ENCODE measurements at places on chromosomes 3 and 15. TPM values are rescaled to one million over a fixed set of nuclear protein-coding genes. Genes with fewer than 3 reads are reported as not detected.

DNA sequence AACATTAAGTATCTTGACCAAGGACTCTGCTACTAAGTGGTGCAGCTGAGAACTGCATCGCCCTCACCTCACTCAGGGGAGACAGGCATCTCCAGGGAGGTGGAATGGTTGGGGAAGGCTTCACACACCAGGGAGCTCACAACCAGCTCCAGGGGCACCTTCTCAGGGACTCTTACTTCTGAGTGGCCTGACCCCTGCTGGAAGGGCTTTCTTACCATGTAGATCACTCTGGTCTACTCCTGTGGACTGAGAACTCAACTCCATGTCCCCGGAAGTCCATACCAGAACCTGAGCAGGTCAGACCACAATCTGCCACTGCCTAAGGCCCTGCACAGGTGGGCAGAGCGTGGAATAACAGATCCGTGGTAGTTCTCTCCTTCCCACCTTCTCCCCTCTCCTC, 140.5 kb downstream of the TLE3 start:
- peaks cover under 1% of the 10 kb centered on the region for H3K4me1 ChIP-seq
- H3K27ac ChIP-seq, result no peak overlapping the region
- no peaks in the 10 kb centered on the region for H3K36me3 ChIP-seq
- no peak overlapping the region for H3K4me3 ChIP-seq

GRCh38 chr3:169354774-169355501, 308.6 kb downstream of the MECOM start:
- H3K36me3 ChIP-seq, result no peaks in the 10 kb centered on the region
- H3K27me3 ChIP-seq, result peaks cover 9% of the 10 kb centered on the region
- DNase-seq, result no peak
- H3K4me1 ChIP-seq, result no peaks in the 10 kb centered on the region
- H3K4me3 ChIP-seq, result no peak overlapping the region

GRCh38 chr3:103693831-103694230, 1259.0 kb downstream of the ZPLD1 start:
- no peak for DNase-seq
- no peaks in the 10 kb centered on the region for H3K36me3 ChIP-seq
- no peak overlapping the region for H3K27ac ChIP-seq
- H3K4me1 ChIP-seq, result no peaks in the 10 kb centered on the region

DNA sequence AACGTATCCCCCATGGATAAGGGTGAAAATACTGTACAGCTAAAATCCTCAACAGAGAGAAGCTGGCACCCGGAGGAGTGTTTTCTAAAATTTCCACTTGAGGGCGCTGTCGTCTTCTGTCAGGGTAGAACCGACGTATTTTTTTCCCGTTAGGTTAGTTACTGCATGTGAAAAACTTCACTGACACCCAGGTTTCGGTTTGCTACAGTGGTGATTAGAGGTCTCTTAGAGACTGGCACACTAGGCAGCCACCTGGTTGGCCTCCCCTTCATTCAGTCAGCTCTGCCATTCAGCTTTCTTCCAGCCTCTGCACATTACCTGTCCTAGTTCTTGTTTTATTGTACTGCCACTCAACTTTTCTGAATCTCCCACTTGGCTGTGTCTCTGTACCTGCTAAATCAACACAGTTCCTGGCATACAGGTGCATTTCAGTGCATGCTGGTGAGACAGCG, 18.4 kb downstream of the CCK start:
- peak; percentile 16 for DNase-seq
- no peaks in the 10 kb centered on the region for H3K27me3 ChIP-seq
- no peak overlapping the region for H3K4me3 ChIP-seq
- no peaks in the 10 kb centered on the region for H3K4me1 ChIP-seq
- no peaks in the 10 kb centered on the region for H3K36me3 ChIP-seq

- no peak overlapping the region for H3K4me3 ChIP-seq
- no peak overlapping the region for H3K27ac ChIP-seq
- no peak for DNase-seq
- peaks cover 35% of the 10 kb centered on the region for H3K36me3 ChIP-seq
- no peaks in the 10 kb centered on the region for H3K27me3 ChIP-seq
Measured at GRCh38 chr3:37247398-37248114, 73.2 kb upstream of the LRRFIP2 start.

Gene UROC1
- total RNA-seq, result not detected

GRCh38 chr3:184600685-184601377, 39.2 kb downstream of the EPHB3 start:
- H3K27ac ChIP-seq, result no peak overlapping the region
- peaks cover 27% of the 10 kb centered on the region for H3K27me3 ChIP-seq
- H3K4me3 ChIP-seq, result no peak overlapping the region
- H3K36me3 ChIP-seq, result no peaks in the 10 kb centered on the region
- no peaks in the 10 kb centered on the region for H3K4me1 ChIP-seq
- DNase-seq, result no peak

Gene P2RY1
- under 0.01 TPM for total RNA-seq

DNA sequence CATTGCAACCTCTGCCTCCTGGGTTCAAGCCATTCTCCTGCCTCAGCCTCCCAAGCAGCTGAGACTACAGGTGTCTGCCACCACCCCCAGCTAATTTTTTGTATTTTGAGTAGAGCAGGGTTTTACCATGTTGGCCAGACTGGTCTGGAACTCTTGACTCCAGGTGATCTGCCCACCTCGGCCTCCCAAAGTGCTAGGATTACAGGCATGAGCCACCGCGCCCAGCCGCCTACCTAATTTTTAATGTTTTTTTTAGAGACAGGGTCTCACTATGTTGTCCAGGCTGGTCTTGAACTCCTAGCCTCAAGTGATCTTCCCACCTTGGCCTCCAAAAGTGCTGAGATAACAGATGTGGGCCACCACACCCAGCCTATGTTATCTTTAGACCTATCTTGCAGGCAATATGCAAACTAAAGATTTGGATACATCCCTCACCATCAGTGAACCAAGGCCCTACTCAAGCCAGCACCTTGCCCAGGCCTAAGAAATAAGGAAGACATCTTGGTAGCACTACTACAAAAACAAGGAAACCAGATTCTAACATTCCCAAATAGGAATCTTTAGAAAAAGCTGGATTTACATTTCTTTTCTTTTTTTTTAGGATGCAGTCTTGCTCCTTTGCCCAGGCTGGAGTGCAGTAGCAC, 6.3 kb upstream of the GMPPB start:
- H3K4me1 ChIP-seq, result no peaks in the 10 kb centered on the region
- H3K27me3 ChIP-seq, result no peaks in the 10 kb centered on the region

DNA sequence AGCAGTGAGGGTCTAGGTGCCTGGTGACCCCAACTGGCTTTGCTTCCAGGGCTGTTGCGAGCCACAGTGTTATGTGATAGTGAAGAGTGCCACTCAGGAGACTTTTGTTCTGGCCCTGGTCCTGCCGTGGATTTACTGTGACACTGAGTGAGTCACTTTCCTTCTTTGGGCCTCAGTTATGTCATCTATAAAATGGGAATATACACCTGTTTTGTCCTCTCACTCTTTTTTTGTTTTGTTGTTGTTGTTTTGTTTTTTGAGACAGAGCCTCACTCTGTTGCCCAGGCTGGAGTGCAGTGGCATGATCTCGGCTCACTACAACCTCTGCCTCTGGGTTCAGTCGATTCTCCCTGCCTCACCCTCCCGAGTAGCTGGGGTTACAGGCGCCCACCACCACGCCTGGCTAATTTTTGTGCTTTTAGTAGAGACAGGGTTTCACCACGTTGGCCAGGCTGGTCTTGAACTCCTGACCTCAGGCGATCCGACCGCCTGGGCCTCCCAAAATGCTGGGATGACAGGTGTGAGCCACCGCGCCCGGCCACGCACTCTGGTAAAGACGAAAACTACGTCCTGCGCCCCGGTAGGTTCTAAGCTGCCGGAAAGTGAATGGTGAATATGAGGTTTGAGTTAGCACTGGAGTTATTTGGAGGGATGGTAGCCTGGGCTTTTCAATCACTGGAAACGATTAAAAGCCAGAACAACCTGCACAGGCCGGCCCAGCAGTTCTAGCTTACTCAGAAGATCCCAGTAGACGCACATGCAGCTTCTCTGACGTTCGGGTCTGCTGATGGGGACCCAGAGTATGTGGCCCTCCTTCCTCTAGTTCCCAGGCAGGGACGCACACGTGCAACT, 46.6 kb downstream of the BDH1 start:
- no peaks in the 10 kb centered on the region for H3K36me3 ChIP-seq
- H3K27ac ChIP-seq, result no peak overlapping the region
- H3K4me1 ChIP-seq, result peaks cover 34% of the 10 kb centered on the region
- no peaks in the 10 kb centered on the region for H3K27me3 ChIP-seq
- no peak overlapping the region for H3K4me3 ChIP-seq
- no peak for DNase-seq

Gene GPR87
- total RNA-seq, result 0.29 TPM
